ENCODE measurements at places on chromosomes 6 and 20.

DNA sequence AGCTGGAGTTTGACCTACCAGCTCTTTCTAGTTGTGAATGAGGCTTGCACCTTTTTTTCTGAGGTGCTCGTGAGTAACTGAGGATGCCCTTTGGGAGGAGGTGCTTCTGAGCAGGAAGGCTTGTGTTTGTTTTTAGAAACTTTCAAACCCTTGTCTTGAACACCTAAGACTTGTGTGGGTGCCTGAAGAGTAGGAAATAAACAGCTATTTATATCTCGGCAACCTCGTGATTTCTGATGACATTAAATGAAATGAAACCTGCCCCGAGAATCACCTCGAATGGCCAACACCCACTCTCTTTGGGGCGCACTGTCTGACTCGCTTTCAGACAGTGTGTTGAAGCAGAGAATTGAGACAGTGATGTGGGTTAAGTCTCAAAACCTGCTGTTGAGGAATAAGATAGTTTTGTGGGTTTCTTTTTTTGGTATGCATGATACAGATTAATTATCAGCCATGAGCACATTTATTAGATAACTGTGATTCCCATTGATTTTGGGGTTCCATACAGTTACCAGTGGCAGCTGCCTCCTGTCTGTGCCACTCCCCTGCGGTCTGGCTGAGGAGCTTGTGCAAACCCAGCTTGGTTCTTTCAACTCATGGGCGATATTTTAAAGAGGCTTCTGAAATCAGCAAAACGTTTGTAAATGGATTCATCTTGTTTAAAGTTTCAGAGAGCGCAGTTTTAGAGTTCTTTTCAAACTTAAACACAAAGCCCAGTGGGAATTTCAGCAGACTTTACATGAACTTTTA is 8.4 kb downstream of the IRF4 start:
- no peak for DNase-seq

DNA sequence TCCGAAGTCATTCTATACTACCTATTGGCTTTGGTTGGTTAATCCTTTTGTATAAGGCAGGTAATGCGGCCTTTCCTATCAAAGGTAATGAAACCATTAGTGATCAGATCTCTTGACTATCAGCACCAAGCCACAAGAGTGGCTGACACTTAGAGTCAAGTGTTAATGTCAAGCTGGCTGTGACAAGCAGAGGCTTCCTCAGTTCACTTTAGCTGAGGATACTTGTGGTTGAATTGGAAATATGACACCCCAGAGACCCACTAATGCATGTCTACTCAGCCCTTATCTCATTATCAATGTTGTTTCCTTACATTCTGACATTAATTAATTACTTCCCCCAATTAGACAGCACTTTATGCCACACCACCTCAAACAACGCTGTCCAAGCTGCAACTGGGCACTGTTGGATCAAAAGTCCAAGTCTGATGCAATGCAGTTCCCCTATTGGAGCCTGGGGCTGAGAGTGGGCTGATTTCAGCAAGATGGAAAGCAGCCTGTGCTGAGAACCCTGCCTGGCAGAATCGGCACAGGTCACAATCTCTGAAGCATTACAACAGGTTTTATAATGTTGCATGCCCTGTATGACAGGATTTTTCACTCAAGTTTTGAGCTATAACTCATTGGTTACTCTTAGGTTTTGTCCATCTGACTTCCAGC is 273.5 kb downstream of the COL12A1 start:
- DNase-seq: no peak

DNA sequence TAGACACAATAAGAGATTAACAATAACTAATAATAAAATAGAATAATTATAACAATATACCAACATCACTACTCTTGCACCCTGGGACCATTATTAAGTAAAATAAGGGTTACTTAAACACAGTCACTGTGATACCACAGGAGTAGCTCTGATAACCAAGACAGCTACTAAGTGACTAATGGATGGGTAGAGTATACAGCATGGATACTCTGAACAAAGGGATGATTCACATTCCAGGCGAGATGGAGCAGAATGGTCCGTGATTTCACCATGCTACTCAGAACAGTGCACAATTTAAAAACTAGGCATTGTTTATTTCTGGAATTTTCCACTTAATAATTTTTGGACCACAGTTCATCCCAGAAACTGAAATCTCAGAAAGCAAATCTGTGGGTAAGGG is 80.0 kb upstream of the FUT9 start:
- no peak for DNase-seq

DNA sequence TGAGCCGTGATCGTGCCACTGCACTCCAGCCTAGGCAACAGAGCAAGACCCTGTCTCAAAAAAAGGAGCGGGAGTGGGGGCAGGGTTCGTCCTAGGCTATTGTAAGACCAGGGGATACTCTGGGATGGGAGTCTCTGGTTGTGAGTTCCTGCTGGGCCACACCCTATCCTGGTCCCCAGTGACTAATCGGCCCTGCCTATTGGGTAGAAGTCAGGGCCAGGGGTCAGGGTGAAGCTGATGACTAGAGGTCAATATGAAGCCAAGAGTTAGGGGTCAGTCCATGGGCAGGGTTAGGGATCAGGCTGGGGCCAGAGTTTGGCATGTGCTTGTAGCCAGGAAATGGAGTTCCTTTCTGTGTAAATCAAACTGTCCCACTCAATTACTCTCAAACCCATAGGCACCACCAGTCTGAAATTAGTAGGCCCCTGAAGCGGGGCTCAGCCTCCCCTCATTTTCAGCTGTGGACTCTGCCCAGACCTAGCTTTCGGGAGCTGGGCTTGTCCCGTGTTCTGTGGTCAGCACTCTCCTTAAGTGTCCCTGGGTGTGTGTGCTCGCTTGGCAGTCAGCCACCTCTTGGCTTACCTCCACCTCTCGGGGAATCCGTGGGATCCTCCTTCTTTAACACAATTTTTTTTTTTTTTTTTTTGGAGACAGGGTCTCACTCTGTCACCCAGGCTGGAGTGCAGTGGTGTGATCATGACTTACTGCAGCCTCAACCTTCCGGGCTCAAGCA is 1.8 kb downstream of the HSPA12B start:
- DNase-seq: no peak

DNA sequence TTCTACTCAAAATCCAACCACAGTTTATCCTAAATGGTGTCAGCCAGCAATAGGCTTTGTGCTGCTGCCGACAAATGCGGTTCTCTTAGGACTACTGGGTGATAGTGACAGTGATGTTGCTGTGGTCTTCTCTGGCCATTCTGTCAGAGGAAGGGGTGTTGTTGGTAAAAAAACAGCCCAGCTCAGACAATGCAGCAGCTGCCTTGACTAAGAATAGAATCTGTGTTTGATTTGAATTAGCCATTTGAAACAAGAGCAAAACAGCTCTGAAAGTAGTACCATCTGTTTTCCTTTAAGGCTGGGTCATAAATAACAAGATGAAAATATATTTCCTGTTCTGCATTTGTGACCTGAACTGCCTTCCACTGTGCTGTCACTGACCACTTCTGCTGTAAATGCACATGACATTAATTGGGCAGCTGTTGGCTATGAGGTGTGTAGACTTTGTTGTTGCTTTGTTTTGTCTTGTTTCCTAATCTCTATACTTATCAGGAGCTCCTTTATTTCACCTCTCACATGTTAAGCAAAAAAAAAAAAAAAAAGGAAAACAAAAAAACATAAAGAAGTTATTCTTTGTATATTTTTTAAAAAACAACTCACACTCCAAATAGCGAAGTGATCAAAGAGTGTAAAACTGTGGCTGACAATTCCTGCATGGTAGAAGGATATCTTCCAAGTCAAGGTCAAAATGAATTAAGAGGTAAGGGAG is 497.8 kb upstream of the ARID1B start:
- DNase-seq: no peak

DNA sequence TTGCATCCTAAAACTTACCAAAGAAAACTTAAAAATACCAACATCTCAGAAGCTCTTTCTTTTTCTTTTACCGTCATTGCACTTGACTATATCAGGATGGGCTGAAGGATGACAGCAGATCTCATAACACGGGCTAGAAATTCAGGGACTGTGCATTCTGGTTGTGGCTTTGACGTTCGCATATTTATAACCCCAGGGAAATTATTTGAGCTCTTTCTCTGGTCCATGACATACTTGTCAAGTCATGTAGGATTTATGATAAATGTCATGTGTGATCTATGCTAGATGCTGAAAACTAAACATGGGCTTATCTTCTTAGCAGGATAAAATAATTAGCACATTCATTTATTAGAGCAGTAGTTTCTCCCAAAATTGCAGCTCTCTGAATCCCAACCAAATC is 74.4 kb upstream of the SAMD5 start:
- DNase-seq: no peak

DNA sequence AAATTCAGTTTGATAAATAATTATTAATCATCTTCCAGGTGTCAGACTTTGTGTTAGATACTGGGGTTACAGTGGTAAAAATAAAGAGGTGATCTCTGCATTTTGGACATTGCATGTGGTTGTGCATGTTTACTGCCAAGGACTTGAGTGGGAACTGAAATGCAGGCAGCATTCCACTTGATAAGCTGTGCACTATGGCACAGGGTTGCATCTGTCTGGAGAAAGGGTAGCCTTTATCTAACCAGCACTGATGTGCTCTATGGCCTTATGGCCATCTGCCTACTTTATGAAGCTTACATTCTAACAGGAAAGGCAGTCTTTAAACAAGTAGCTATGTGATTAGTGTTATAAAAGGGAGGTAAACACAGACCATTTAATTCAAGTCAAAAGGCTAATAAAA is 53.0 kb upstream of the MLIP start:
- no peak for DNase-seq

GRCh38 chr6:145842693-145843546 is 28.3 kb upstream of the FBXO30 start:
- DNase-seq: no peak

DNA sequence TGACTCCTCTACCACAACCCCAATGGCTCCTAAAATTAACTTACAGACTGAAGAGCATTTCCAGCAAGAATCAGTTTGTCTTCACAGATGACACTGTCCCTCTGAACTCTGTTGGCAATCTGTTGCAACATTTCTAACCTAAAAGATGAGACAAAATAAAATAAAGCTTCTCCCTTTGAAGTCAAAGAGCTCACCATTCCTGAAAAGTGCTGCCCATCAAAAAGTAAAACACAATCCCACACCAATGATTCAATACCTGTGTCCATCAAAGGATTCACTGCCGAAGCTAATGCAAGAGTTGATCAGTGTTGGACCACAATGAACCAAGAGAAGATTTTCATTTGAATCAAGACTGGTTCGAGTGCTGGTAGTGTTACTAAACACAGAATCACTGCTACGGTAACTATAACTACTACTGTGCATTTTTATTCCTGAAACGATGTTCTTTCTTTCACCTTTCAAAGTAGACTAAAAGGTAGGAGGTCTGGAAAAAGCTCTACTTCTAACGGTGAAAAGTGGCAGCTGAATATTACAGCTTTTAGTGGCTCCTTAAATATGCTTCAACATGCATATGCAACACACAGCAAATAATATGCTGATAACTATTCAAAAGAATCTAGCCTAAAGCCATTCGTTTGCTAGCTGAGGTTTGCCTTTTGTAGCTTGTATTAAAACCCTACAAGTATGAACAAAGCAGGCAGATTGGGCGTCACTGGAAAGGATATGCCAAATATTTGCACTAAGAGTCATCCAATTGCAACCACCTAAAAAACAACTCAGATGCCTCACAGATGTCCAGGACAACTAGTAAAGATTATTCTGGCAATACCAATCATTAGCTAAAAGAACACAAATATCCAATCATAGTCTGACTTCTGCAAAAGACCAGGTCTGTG is at the start of gene DST:
Gene DST (minus strand): TSS at position 524 of the 896 bp plus-strand sequence.
- peak; percentile 54 for DNase-seq

GRCh38 chr20:18719426-18719825 is 94.2 kb upstream of the SCP2D1 start:
- DNase-seq: no peak

DNA sequence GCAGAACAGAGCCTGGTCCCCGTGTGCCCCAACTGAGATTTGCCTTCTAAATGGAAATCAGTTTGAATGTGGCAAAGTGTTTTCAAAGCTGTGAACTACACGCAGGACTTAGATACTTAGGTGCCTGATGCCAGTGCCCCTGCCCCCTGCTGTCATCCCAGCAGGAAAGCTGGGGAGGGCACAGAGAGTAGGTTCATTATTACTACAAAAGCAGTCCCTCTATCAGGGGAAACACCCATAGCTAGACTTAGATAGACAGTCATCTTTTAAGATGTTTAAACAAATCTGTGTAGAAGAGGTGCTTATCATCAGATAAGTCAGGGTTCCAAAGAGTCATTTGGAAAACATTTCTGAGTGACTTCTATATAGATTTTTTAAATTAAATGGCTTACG is 155.0 kb upstream of the SNX9 start:
- DNase-seq: no peak

DNA sequence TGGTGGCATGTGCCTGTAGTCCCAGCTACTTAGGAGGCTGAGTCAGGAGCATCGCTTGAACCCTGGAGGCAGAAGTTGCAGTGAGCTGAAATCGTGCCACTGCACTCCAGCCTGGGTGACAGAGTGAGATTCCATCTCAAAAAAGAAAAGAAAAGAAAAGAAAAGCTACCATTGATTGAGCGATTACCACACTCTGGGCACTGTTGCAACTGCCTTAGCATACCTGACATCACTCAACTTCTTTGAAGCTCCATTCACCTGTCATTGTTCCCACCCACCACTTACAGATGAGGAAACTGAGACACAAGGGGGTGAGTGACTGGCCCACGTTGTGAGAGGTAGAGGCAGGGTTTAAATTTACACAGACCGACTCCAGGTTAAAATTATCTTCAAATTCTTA is 442.1 kb upstream of the SULF2 start:
- no peak for DNase-seq

DNA sequence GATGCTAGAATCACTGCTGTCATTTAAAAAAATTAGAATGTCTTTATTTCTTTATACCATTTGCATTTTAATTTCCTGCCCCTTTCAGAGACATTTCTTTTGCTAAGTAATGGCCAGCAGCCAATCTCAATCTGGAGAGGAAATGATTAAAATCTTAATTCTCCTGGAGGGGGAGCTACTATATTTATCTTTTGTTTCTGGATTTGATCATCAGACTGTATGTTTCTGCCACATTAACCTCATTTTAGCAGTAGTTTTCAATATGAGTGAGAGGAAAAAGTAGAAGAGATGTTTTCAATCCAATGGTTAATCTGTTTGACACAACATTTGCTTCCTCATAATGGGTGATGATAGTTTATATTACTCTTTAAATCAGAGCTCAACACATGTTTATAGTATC is 138.0 kb downstream of the FUT9 start:
- DNase-seq: no peak

DNA sequence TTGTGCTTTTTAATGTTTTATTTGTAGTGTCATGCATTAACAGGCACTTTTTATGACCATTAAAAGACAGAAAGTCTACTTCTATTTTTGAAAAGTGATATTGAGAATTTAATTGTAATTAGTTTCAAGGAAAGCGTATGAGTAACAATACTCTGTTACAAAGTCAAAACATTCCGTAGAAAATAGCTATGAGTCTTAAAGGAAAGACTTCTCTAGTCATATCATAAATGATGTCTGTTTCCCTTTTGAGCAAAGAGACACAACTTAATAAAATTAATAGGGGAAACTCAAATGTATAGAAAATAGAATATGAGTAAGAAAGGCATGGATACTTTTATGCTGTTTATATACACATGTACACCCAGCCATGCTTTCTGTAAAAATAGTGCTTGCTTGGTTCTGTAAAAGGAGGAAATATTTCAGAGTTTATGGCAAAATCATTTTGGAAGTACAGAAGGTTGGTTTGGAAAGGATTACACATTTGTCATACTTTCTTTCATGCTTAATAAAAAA is 107.8 kb upstream of the AHI1 start:
- no peak for DNase-seq

GRCh38 chr6:36306375-36306774 is 30.3 kb downstream of the BNIP5 start:
- no peak for DNase-seq

- DNase-seq: no peak
Measured at GRCh38 chr6:75566137-75566767, 35.4 kb upstream of the SENP6 start.

All from urothelium cell line (cell line).